CMK (cell line): ENCODE measurements at places on chromosomes 5 and 9.

DNA sequence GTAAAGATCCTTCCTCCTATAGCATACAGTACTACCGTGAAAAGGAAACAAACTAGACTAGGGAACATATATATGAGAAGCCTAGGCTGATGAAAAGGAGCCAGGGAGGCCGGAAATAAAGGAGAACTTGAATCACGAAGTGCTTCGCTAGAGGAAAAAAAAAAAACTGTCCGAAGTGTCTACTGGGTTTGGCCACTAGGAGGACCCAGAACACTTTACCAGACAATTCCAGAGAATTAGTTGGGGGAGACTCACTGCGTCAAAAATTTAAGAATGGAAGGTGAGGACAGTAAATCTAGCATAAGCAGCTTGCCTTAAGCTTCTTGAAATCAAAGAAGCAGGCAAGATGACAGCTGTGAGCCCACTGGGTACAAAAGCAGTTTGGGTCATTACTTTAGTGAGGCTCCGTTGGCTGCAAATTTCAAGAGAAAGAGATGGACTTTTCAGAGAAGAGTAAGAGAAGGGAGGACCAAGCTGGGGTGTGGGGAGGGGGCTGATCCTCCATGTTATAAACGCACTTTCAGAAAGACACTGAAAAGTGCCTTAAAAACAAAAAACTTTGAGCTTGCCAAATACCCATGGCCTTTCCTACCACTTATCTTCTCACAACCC lies 47.4 kb downstream of the P4HA2 start:
- DNase-seq = no peak

- no peak for DNase-seq
Observed at GRCh38 chr5:174690271-174690670, 34.1 kb upstream of the MSX2 start.

DNA sequence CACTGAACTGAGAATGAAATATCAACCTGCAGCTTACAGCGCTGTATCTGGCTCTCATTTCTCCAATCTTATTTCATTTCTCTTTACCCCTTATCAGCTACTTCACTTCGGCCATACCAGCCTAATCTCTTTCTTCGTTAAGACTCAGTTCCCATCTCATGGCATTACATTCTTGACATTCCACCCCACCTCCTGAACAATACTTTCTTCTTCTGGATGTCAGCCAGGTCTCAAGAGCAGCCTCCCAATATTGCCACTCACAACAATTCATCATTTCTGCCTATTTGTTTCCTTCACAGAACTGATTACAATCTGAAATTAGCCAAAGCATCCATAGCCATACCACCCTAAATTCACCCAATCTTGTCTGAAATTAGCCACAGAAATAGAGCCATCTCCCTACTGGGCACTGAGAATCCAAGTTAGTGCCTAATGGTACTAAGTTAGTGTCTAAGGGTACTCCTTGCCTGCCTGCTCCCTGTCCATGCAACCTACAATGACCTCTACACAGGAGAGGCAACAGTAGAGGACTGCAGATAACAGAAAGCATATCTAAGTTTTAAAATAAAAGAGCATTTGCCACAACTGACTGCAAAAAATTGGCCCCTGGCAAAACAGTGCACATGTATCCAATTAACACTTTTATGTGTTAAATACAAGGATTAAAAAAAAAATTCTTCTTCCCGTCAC lies 35.2 kb downstream of the SETX start:
- DNase-seq = no peak

DNA sequence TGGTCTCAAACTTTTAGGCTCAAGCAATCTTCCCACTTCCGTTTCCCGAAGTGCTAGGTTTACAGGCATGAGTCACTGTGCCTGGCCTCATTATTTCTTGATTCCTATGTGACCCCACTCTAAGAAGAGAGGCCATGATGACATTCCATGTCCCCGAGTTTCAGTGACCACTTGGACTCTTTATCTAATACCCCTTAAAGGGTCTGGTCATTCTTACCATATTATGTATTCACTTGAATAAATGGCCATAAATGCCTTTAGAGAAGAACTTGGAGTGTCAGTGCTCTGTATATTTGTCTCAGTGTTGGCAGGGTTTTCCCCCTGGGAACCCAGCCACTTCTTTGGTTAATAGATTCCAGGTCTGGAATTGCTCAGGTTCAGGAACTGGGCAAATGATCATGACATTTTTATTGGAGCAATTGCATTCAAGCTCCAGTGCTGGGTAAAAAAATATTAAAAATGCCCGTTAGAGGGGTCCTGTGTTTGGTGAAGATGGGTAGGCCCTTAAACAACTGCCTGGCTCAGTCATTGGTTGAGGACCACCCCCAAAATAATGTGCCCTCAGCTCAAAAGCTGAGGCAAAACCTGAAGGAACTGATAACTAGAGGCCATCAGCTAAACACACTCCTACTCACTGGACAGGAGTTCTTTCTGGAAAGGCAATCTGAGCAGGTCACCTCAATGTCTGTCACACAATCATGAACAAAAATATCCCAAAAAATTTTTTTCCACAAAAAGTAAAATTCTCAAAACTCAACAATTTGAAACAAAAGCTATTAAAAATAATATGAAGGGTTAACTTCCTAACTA lies 186.6 kb upstream of the ZNF608 start:
- no peak for DNase-seq
